NCI-H1105 (cell line): ENCODE measurements at places on chromosomes 6 and 20.

DNA sequence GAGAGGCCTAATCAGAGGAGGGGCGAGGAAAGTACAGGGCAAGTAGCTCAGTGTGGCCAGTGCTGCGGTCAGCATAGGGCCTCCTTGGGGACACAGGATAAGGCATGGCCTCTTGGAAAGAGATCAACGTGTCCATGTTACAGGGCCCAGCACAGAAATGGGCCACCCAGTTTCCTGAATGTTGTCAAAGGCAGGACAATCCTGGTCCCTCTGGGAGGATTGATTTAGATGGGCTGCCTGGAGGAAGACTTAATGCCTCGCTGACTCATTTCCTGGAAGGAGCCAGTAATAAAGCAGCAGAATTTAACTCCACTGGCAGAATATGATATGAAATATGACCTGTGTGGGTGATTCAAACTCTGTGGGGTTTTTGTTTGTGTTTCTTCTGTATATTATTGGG, 16.6 kb downstream of the DDO start:
- no peak for DNase-seq

DNA sequence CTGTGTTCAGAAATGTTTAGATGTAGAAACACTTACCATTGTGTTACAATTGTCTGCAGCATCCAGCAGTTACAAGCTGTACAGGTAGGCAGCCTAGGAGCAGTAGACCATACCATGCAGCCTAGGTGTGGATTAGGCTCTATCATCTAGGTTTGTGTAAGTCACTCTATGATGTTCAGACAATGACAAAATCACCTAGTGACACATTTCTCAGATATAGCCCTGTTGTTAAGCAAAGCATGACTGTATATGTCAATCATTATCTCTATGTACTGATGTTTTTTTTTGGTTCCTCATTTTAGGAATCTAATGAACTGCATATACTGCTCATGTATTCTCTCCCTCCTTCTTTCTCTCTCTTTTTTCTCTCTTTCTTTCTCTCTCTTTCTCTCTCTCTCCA, 22.2 kb downstream of the CST8 start:
- no peak for DNase-seq

GRCh38 chr20:20519269-20519668, 151.4 kb downstream of the INSM1 start:
- DNase-seq: no peak

DNA sequence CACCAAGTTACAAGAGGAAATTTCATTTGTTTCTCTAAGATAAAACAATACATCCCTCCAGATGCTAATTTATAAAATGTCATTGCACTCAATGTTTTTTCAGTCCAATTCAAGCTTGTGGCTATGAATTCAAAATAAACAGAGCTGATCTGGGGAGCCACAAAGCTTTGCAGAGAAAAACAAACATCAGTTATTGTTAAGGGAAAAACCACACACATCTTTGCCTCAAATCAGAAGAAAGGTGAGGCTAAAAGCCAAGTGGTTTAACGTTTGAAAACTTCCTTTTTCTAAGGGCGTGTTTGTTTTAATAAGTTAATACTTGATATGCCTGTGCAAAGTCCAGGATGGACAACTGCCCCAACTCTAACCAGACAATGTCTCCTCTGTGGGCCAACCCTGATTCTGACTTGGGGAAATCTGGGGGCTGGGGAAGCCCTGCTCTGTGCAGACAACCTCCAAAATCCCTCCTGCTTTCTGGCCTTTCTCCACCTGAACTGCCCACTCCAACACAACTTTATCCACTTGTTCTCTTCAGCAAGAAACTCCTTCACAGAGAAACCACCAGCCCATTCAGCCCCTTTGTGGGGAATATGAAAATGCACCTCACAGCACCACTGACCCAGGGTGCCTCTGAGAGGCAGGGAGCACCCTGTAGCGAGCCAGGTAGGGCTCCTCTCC, 44.6 kb upstream of the NT5E start:
- no peak for DNase-seq

GRCh38 chr6:75788894-75789293, 39.9 kb downstream of the MYO6 start:
- DNase-seq: no peak

GRCh38 chr6:143872201-143872600, 7.9 kb downstream of the ZC2HC1B start:
- DNase-seq: no peak

- DNase-seq: no peak
Observed at GRCh38 chr6:130825772-130826441, 1.3 kb upstream of the SMLR1 start.

GRCh38 chr6:22470454-22471131, 98.8 kb upstream of the HDGFL1 start:
- no peak for DNase-seq

DNA sequence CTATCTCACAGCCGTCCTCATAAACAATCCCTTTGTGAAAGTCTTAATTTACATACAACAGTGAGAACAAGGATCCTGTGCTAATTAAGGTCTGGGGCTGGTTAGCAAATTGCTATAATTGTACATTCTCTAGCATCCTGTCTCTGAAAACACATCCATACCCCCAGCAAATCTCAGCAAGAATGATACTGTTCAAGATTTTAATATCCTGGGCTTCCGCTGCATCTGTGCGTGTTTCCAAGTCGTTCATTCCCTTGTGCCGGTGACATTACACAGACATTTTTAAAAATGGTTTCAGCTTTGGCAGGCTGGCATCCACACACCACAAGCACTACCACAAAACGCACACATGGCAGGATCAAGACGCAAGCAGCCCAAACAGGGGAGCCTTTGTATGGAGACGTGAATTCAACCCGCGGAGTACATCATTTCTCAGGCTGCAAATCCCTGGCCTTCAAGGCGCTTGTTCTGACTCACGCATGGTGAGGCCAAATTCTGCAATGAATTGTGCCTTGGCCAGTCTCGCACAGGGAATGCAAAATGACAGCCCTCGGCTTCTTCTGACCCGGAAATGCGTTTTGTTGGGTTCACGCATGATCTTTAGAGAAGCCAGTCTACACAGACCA, 20.3 kb downstream of the ZMYND8 start:
- DNase-seq: no peak
